ENCODE measurements at places on chromosomes 7 and 10. TPM values are rescaled to one million over a fixed set of nuclear protein-coding genes. Genes with fewer than 3 reads are reported as not detected.

The OR2A5 gene
- total RNA-seq = not detected

The SDK1 gene
- 0.94 TPM for total RNA-seq

The AKR1C8 gene
- total RNA-seq = 0.16 TPM

The NACAD gene
- 0.32 TPM for total RNA-seq

The TYSND1 gene
- 3.7 TPM for total RNA-seq

The CPVL gene
- total RNA-seq = 7.0 TPM

The CYTH3 gene
- total RNA-seq = 9.6 TPM

The TSPAN33 gene
- under 0.01 TPM for total RNA-seq

The C10orf62 gene
- total RNA-seq = 0.06 TPM

The TMEM26 gene
- not detected for total RNA-seq

The GBX1 gene
- not detected for total RNA-seq

The RASSF4 gene
- 9.4 TPM for total RNA-seq

The SPDYE2 gene
- not detected for total RNA-seq

The ZNF775 gene
- 7.0 TPM for total RNA-seq

The HPS1 gene
- total RNA-seq = 28.1 TPM

The GIMAP7 gene
- 41.2 TPM for total RNA-seq

All from bladder microvascular endothelial cell (primary cell).